ENCODE measurements at places on chromosomes 5 and 9. TPM values are rescaled to one million over a fixed set of nuclear protein-coding genes. Genes with fewer than 3 reads are reported as not detected.

Gene SPRY4
- total RNA-seq = 0.51 TPM

Gene GGTA1
- not detected for total RNA-seq

Gene GFM2
- 31.4 TPM for total RNA-seq

Gene C8G
- total RNA-seq = 2.5 TPM

Gene SPATA31C1
- not detected for total RNA-seq

Gene FUT7
- total RNA-seq = 1.6 TPM
